ENCODE measurements at places on chromosomes 12 and 14.
A peak's percentile ranks its signal among the peaks of the same experiment; 100 is the strongest.

- DNase-seq, result no peak
Measured at GRCh38 chr12:87982208-87982607, 47.0 kb downstream of the C12orf50 start.

DNA sequence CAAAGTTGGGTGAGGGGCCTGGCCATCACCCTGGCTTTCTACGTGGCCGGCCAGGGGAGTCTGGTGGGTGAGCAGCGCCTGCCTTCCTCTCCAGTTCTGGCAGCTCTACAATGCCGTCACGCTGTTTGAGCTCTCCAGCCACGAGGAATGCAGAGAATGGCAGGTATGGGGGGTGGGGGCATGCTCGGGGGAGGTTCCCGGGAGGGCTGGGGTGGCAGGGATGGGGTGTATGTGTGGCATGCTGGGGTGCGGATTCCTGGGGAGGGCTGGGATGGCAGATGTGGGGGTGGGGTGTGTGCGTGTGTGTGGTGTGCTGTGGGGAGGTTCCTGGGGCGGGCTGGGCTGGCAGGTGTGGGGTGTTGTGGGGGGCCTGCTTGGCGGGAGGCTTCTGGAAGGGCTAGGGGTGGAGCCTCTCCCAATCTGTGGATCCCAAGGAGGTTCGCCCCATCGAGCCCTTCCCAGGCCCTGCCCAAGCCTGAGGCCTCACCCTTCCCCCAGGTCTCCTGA lies 18.5 kb downstream of the RHOF start:
- DNase-seq, result no peak

DNA sequence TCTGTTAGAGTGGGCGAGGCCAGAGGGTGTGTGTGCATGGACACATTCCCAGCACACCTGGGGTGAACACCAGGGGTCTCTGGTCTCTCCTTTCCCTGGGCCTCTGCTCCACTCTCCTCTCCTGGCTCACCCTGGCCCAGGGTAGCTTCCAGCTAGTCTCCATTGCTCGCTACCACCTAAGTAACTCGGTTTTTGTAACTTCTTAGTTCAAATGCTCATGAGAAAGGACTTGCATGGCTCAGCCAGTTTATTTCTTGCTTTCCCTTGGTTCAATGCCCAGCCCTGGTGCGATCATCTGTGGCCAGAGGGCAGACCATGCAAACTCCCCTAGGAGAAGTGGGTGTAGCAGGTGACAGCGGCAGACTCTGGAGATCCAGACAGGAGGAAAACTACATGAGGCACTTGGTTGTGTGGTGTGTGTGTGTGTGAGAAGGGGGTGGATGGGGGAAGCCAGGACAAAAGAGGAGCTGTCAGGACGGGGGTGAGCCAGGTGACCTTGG lies 8.9 kb upstream of the ACVR1B start:
- no peak for DNase-seq

GRCh38 chr12:14416658-14417057 lies 51.2 kb downstream of the ATF7IP start:
- DNase-seq, result peak; percentile 62

GRCh38 chr12:82415402-82415801 lies 57.1 kb downstream of the METTL25 start:
- DNase-seq, result no peak

- DNase-seq, result no peak
Measured at GRCh38 chr14:24418492-24418873, 11.0 kb downstream of the CBLN3 start.

- no peak for DNase-seq
Measured at GRCh38 chr12:129902371-129903091, 1.3 kb downstream of the TMEM132D start.

GRCh38 chr12:3438401-3438800 lies 52.6 kb upstream of the PRMT8 start:
- DNase-seq, result no peak

DNA sequence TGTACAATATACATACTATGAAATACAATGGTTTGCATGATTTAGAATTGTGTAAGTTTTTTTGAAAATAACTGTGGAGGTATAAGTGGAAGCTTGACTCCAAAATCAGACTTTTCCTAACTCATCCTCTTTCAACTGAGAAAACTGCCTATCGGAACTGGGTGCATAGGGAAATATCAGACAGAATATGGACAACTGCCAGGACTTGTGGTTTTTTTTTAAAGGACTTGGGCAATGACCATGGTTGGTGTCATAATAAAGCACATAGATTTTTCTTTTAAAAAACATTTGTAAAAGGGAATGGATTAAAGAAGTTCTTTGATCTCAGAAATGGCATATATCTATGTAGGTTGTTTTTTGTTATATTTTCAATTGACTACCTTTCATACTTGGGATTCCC lies 53.3 kb upstream of the LRRK2 start:
- no peak for DNase-seq

- no peak for DNase-seq
Measured at GRCh38 chr14:33844118-33844517, 106.8 kb downstream of the EGLN3 start.

DNA sequence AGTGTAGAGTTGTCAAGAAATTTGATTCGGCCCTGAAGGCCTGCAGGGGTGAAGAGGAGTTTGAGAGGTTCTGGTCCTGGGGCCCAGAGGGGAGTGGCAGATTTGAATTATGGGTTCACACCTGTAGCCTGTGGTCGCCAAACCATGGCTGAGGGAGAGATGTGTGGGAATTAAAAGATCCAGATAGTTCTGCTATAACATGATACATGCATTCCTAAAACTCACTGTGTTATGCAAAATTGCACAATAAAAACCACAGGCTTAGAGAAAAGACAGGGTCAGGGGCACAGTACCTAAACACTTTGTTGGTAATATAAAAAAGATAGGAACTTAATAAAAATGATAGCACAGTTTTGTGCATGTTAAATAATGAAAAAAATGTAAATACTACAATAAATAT lies 106.2 kb downstream of the TMEM30B start:
- DNase-seq, result no peak
